ENCODE measurements at places on chromosomes 11 and 22.

GRCh38 chr22:40204321-40205116 lies 26.8 kb downstream of the TNRC6B start:
- peak; percentile 61 for DNase-seq

GRCh38 chr22:50035131-50035881 lies 22.7 kb upstream of the IL17REL start:
- no peak for DNase-seq

GRCh38 chr11:369336-370018 lies at the start of gene B4GALNT4:
TSS of gene B4GALNT4 (plus strand) at chr11:369499. CDS start at chr11:369804, 305 bp downstream.
- DNase-seq: no peak

DNA sequence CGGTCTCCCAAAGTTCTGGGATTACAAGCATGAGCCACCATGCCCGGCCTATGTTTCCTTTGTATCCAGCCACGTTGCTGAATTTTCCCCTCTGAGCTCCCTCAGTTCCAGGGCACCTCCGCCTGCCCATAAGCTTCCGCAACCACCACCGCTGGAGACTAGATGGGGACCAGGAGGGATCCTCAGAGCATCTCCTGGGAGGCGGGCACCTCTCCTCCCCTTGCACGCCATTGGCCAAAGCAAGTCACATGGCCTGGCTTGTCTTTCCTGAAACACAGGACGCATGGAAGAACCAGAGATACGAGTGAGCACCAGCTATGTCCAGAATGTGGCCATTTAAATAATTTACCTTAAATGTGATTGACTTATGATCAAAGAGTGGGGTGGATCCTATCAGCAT lies 388.3 kb downstream of the BRD1 start:
- no peak for DNase-seq

- no peak for DNase-seq
These were observed 87.0 kb downstream of the CSNK2A3 start for GRCh38 chr11:11265994-11266606.

- DNase-seq: no peak
These were observed 2.0 kb upstream of the FXYD6 start for GRCh38 chr11:117878314-117878938.

DNA sequence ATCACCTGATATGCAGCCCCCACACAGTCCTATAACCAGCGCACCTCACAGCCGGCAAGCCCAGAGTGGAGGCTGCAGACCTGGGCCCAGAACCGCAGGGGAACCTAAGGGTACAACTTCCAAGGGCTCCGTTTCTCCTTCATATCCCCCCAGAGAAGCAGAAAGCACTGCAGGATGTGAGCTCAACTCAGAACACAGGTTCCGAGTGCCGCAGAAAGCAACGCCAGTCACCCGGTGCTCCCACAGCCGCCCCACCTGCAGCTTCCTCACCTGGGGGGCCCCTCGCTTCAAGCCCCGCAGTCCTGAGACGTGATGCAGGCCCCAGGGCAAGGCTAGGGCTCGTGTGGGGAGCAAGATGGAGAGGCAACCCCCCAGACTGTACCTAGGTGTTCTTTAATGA lies 2.5 kb downstream of the TSSK2 start:
- no peak for DNase-seq

DNA sequence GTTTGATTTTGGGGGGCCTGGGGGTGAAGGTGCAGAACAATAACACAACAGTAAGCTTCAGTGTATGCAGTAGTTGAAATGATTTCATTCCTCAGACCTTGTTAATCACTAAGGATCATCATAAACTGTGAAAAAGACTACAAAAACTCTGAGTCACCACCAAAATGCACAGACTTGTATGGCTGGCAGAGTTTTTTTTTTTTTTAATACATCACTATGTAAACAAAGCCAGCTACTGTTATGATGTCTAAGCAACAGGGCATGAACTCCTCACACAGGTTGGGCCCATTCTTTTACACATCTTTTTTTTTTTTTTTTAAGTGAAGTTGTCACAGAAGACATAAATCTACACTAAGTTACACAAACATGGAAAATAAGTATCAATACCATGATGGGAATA lies 311.9 kb downstream of the GUCY1A2 start:
- DNase-seq: peak; percentile 44

- DNase-seq: no peak
These were observed 339.2 kb downstream of the TENM4 start for GRCh38 chr11:79101656-79102055.

- DNase-seq: no peak
These were observed 10.6 kb upstream of the APOBEC3A start for GRCh38 chr22:38946771-38947170.

DNA sequence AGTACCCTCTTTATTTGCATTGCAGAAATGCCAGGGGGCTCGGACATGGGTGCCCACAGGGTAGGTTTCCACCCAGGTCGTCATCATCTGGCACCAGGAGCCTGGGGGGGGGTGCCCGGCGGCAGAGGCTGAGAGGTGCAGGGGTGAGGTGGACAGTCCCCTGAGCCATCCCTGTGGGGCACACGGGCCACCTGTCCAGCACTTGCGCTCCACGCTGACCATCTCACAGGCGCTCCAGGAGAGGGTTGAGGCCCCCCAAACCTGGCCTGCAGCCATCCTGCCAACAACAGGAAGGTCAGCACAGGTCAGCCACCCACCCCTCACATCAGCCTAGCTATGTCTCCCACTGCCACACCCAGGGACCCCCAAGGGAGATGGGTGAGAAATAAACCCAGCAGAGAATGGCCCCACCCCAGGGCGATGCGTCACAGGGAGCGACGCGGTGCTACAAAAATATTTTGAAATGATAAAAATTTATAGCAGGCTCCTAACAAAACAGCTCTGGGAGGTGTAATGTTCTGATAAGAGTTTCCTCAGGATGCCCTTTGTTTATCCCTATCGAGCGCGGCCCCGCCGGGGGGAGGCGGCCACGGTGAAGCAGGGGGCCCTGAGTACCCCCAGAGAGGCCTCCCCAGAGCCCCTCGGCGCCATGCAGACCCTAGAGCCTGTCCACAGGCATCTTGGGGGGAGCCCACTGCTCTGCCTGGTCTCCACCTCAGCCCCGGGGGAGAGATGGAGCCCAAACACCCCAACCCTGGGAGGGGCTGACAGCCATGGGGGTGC lies 21.0 kb upstream of the GNB1L start:
- no peak for DNase-seq

DNA sequence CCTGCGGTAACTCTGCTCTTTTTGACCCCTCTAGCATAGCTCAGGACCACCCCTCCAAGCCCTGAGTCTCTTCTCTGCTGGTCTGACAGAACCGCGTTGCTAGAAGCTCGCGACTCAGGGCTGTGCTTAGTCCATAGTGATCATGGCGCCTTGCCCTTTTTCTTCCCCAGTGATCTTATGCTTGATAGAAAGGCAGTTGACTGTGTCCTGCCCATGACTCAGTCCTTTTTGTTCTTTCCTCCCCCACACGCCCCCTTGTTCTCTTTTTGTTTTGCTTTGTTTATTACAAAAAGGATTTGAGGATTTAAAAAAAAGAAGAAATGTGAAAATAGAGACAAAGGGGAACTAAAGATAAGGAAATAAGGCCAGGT lies 17.5 kb downstream of the IL17RA start:
- no peak for DNase-seq
